ENCODE measurements at places on chromosomes 16 and 17.

GRCh38 chr16:67632415-67633172 lies 12.3 kb upstream of the CARMIL2 start:
- DNase-seq: no peak

DNA sequence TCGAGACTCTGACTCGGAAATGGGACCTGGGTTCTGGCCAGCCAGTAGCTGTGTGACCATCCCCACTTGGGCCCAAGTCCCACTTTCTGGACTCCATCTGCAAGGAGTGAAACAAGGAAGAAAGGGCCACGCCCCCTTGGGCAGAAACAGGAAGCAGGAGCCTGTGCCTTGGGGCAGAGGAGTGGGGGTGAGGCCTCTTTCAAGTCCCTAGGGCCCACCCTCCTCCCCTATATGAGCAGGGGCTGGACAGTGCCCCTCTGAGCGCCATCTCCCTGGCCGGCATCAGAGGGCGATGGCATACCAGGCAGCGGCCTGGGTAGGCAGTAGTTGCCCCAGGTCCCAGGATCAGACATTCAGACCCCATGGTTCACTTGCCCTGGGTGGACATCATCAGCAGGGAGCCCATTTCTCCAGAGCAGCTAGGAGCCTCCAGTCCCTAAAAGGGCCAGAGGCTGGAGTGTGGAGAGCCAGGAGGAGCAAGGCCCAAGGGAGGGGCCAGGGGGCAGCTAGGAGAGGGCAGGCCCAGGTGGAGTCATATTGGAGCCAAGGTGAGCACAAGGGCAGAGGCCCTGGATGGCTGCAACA lies 7.1 kb downstream of the BCAR1 start:
- peak; percentile 72 for DNase-seq

- no peak for DNase-seq
Observed at GRCh38 chr17:13833921-13834320, 232.2 kb upstream of the HS3ST3A1 start.

- no peak for DNase-seq
Observed at GRCh38 chr16:53598511-53599275, 95.7 kb upstream of the AKTIP start.

DNA sequence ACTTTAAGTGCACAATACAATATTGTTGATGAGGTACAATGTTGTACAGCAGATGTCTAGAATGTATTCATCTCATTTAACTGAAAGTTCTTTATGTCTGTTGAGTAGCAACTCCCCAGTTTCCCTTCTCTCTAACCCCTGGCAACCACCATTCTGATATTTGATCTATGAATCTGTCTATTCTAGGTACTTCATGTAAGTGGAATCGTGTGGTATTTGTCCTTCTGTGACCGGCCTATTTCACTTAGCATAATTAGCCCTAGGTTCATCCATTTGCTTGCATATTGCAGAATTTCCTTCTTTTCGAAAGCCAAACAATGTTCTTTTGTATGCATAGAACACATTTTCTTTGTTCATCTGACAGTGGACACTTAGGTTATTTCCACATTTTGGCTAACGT lies 10.8 kb downstream of the RGS9 start:
- DNase-seq: no peak

GRCh38 chr16:27179500-27180072 lies 23.7 kb upstream of the KDM8 start:
- DNase-seq: peak; percentile 65

- peak; percentile 53 for DNase-seq
Observed at GRCh38 chr17:17412326-17412725, 64.5 kb upstream of the MED9 start.

DNA sequence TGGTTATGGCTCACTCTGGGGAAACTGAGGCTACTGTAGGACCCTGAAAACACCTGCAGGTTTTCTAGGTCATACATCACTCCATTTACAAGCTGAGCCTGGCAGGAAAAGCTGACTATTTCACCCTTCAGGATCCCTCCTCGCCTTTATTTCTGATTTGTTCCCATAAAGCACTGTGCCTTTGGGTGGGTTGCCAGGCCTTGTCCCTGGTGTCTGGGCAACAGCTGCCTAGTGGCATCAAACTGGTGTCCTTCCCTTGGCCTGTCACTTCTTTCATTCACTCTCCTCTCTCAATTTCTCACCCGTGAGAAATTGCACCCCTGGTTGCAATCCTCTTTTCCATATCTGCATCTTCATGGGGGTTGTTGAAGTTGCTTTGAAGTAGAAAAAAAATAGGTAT lies 1.6 kb downstream of the MYL4 start:
- DNase-seq: no peak
